Epithelial cell of esophagus (primary cell): ENCODE measurements at places on chromosomes 12 and 14.
A peak's percentile ranks its signal among the peaks of the same experiment; 100 is the strongest.

DNA sequence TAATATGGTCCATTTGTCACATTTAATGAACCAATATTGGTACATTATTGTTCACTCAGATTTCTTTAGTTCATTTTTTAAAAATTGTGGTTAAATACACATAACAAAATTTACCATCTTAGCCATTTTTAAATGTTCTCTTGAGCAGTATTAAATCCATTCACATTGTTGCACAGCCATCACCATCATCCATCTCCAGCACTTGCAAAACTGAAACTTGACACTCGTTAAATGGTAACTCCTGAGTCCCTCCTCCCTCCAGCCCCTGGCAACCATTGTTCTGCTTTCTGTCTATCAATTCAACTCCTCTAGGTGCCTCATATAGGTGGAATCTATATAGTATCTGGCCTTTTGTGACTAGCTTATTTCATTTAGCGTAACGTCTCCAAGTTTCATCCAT is 86.4 kb downstream of the ACACB start:
- DNase-seq, result peak; percentile 12

GRCh38 chr14:81859046-81859445 is 325.4 kb upstream of the SEL1L start:
- DNase-seq, result no peak

DNA sequence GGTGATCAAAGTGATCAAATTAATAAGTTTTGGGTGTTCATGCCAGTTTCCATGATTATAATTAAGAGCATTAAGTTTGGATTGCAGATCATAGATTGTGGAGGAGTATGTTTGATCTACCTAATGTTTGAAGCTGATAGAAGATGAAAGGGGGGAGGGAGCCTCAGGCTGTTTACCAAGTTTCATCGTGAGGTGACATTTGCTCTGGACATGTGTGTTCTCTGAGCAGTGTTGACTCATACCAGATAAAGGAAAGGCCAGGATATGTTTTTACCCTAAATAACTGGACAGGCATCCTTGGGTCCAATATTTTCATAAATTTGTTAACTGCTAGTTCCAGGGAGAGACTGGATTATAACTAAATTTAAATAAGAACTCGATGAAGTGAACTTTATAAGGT is 3.5 kb upstream of the SEL1L start:
- peak; percentile 10 for DNase-seq

GRCh38 chr12:123180171-123180570 is 29.3 kb upstream of the PITPNM2 start:
- DNase-seq, result no peak

- no peak for DNase-seq
Measured at GRCh38 chr12:57380300-57380699, 50.5 kb downstream of the R3HDM2 start.

DNA sequence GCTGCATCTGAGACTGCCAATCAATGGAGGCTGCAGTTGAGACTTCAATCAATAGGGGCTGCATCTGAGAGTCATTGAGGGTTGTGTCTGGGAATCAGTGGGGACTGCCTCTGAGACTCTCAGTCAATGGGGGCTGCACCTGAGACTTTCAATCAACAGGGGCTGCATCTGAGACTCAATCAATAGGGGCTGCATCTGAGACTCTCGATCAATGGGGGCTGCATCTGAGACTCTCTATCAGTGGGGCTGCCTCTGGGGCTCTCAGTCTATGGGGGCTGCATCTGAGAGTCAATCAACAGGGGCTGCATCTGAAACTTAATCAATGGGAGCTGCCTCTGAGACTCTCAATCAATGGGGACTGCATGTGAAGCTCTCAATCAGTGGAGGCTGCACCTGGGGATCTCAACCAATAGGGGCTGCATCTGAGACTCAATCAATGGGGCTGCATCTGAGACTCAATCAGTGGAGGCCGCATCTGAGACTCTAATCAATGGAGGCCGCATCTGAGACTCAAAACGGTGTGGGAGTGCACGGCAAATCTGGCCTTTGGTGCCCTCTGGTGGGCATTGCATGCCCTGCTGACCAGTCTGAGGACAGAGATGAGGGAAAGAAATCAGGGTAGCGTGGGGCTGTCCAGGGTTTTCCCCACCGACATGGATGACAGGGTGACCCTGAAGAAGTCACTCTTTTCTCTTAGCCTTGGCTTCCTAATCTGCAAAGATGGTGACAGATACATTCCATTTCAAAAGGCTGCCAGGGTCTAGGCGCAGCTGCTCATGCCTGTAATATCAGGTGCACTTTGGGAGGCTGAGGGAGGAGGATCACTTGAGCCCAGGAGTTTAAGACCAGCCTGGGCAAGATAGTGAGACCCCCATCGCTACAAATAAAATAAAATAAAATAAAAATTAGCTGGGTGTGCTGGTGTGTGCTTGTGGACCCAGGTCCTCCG is 41.3 kb upstream of the EIF5 start:
- DNase-seq, result peak; percentile 67

GRCh38 chr14:99067927-99068326 is 204.1 kb downstream of the BCL11B start:
- no peak for DNase-seq

GRCh38 chr14:103522649-103523574 is at the start of gene CKB:
Gene CKB, minus strand, starts transcription at chr14:103522830. Its CDS starts 337 bp downstream, at chr14:103522493.
- DNase-seq, result peak; percentile 64

DNA sequence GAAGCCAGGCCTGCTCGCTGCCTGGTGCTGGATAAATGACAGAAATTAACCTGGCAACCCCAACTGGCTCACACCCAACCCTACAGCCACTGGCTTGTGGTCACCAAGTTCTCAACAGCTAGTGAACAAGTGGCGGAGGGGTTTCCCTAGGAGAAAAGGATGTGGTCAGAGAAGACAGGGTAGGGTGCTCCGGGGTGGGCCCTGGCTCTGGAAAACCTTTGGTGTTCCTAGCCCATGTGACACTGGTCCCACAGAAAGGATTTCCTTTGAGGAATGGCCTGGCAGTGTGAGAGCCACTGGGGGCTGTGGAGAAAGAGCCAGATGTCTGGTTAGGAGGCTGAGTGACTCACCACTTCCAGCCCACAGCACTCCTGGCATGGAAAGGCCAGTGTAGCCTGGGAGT is 8.7 kb downstream of the SYNE3 start:
- DNase-seq, result peak; percentile 75

- no peak for DNase-seq
Measured at GRCh38 chr12:104504146-104504545, 47.4 kb downstream of the CHST11 start.

DNA sequence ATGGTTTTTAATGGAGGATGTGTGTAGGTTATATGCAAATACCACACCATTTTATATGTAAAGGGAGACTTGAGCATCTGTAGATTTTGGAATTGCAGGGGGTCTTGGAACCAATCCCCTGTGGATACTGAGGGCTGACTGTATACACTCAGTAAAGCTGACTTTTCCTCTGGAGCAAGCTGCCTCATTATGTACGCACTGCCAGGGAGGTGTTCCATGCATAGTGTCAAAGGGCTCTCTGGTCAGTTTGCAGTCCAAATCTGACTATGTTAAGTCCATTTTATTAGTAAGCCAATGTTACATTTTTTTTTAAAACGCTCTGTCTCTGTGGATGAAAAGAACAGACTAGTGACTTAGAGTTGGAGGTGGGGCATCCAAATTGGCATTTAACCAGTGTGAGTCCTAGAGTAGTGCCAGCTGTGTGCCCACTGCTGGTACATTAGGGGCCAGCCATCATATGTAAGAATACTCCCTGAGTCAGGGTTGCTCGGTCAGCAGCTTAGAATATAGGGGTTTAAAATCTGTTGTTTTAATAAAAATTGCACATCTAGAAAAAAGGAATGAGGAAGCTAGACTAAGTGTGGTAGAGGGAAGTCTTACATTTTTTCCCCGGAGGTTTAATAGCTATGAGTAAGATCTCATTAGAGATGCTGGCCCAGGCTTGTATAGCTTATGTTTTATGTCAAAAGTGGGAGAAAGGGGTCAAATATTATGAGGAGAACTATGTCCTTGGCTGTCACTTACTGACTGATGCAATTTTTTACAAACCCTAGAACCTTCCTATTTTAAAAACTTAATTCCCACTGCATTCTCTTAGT is 87.0 kb downstream of the TESC start:
- DNase-seq, result peak; percentile 57

DNA sequence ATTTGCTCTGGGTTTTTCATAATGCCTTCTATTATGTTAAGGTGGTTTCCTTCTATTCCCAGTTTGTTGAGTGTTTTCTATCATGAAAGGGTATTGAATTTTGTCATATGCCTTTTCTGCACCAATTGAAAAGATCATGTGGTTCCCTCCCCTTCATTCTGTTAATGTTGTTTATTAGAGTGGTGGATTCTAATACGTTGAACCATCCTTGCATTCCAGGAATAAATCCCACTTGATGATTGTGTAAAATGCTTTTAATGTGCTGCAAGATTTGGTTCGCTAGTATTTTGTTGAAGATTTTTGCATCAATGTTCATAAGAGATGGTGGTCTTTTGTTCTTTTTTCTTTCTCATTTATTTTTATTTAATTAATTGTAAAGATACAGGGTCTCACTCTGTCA is 55.2 kb downstream of the ATP23 start:
- DNase-seq, result no peak

DNA sequence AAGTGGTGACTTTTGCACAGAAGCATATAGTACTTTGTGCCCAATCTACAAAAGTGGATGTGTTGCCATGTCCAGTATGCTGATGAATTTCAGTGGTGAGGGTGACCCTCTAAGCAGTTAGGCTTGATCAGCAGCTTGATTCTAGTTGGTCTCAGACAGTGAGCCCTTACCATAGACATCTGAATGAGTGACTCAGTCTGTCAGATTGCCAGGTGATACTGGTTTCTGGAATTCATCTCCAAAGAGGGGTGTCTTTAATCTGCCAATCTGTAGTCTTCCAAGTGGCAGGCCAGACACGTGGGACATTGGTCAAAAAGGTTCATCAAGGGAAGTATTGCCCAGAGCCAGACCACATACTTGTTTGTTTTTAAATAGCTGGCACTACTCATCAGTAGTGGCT is 187.4 kb upstream of the SLC16A7 start:
- DNase-seq, result peak; percentile 45

- DNase-seq, result no peak
Measured at GRCh38 chr12:112422531-112422930, 3.8 kb downstream of the PTPN11 start.

DNA sequence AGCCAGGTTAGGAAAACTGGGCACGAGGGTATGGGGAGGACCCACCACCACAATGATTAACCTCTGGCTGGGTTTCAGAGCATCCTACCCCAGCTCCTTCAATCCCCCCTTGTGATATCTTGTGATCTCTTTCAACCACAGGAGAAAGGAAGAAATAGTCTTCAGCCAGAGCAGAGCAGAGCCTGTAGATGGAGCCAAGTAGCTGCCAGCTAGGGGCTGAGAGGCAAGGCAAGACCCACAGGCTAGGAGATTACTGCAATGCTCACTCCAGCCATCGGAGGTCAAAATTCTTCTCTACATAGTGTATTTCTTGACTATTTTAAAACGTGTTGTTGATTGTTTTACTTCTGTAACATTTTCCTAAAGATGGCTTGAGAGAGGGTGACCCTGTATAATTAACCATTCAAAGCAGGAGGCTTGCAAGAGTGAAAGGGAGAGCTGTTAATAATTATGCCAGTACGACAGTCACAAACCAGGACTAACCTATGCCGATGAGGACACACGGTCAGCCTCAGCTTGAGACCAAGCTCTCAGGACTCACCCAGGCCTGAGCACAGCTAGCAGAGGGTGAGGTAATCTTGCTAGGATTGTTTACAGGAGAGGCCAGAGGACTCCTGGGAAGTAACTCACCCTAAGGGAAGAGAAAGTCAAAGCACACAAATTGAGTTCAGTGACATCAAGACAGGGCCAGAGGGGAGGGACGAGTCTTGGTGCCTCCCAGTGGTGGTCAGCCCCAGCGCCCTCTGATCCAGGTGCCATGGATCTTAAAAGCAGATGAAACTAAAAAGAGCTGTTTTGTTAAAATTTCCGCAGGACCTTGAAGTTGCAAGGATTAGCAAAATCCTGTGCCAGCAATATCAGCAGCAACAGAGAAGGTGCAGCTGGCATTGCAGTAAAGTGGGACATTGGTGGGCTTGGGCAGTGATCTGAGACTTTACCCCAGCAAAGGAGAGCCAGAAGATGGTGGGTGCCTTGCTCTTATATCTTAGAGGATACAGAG is 29.8 kb upstream of the CDKN3 start:
- peak; percentile 49 for DNase-seq

- DNase-seq, result peak; percentile 70
Measured at GRCh38 chr14:85131226-85131922, 398.6 kb upstream of the FLRT2 start.

DNA sequence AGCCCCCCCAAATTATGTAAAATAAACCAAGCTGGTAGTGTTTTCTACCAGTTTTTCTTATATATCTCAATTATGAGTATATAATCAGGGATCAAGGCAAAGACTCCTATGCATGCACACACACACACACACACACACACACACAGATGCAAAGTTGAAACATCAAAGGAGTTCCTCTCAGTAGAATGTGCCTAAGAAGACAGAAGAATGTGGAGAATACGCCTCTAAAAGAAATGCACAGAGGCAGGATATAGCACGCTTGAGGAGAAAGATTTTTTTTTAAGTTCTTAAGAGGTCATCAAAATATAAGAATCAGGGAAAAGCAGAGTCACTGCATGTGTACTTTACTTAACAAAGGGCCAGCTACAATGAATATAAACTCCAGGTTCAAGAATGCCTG is 138.2 kb upstream of the CLEC14A start:
- no peak for DNase-seq

- DNase-seq, result peak; percentile 75
Measured at GRCh38 chr12:13383379-13383778, 186.9 kb downstream of the EMP1 start.

GRCh38 chr12:54526812-54527630 is 22.4 kb upstream of the PDE1B start:
- DNase-seq, result peak; percentile 56

DNA sequence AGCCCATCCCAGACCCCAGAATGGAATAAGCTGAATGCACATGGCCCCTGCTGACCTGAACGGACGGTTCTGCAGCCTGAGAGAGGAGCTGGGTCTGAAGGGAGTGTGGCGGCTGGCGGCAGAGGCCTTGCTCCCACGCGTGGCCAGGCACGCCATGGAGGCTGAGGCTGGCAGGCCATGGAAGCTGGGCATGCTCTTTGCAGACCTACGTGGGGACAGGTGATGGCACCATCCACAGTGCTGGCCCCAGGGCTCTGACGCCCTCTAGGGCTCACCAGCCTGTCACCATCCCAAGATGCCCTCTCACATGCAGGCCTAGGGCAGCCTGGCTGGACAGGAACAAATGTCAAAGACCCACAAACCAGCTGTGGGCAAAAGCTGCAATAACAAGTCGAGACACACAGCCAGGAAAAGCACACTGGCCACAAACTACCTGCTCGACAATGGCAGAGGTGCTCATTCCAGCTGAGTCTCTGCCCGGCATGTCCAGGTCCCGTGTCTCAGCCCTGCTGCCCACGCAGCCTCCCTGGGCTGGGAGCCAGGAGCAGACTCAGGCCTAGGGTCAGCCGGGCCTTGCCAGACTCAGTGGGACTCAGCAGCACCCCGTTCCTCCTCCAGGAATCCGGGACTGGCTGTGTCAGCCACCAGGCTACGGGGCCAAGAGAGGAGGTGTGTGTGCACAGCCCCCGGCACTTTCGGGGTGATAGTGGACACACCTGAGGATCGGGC is 19.7 kb downstream of the BTBD6 start:
- no peak for DNase-seq
